BJ (cell line): ENCODE measurements at places on chromosomes 5 and 9. TPM values are rescaled to one million over a fixed set of nuclear protein-coding genes. Genes with fewer than 3 reads are reported as not detected.

DNA sequence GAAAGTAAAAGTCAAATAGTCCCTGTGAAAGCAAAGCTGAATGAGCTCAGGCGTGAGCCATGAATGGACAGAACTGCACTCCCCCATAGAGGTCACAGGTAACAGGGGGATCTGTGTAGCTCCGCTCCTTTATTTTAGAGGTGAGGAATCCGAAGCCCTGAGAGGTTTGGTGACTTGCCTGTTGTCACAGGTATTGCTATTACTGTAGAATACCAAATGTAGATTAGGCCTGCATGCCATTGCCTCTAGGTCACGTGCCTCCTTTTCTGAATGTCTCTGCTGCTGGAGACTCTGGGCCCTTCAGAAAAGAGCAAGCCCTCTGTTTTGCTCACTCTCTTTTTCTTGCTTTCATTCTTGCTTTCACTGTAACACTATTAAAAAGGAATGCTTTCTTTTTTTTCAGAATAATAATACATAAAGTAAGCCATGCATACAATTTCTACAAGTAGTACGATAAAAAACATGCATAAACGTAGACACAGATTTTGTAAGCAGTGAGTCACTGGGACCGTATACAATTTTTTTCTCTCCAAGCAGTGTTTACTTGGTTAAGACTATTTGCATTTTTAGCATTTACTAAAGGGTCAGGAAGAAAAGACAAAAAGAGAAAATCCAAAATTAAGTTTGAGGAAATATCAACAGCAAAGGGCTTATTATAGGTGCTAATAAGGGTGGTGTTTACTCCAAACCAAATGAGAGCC is 568.7 kb upstream of the ADAMTS16 start:
- DNase-seq, result no peak

DNA sequence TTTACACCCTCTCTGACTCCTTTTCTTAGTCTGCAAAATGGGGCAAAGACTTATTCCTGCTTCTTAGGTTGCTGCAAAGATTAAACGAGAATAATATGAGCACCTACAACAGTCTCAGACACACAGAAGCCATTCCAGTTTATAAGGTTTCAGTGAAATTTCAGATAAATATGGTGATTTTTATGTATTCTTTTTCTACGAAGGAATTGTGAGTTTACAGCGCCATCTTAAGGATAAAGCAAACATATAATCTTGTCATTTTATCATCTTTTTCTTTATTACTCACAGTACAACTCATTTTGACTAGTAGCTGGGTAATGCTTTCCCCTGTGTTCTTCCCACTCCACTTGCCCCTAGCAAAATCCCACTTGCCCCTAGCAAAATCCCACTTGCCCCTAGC is 29.2 kb upstream of the SMC5 start:
- DNase-seq, result no peak

GRCh38 chr9:133711428-133712220 is 26.5 kb downstream of the SARDH start:
- no peak for DNase-seq

DNA sequence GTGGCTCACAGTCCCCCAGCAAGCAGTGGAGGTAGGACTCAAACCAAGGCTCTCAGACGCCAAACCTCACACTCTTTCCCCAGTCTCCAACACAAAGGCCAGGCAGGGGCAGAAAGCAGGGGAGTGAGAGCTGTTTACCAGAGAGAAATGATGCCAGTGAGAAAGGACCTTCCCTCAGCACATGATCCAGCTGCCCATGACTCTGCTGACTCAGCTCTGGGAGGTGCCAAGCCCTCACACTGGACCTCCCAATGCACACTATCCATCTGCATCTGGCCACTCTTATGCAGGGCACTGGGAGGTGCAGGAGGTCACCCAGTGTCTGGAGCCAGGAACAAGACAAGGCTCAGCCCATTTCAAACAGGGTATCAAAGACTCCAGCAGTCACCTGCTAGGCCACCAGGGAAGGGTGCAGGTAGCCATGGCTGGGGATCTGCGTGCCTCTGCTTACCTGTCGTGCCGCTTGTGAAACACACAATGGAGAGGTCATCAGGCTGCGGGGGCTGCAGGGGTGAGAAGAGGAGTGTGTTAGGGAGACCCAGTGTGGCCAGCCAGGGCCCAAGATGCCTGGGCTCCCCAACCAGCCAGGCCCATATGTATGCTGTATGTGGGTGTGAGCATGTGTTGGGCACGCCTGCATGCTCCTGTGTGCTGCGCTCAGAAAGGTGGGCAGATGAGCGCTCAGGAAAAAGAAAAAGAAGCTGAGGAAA is 26.3 kb downstream of the ACSL6 start:
- DNase-seq, result no peak

DNA sequence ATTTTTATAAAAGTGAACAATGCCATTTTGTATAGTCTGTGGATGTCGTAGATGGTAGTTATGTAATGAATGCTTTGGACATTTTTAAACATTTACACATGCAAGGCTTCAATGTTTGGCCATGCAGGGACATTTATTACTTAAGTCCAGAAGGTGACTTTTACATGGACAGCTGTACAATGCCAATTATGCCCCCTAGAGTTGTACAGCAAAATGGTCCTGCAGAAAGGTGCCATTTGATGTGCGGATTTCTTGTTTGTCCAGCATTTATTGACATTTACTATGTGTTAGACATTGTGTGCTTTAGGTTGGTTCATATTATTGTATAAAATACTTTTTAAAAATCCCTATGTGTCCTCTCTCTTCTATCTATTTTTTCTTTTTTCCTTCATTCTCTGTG is 22.5 kb upstream of the COMMD10 start:
- no peak for DNase-seq

- DNase-seq, result peak; percentile 15
Observed at GRCh38 chr9:69223605-69224004, 49.5 kb downstream of the TJP2 start.

GRCh38 chr5:67021031-67021430 is 175.6 kb downstream of the CD180 start:
- DNase-seq, result no peak

DNA sequence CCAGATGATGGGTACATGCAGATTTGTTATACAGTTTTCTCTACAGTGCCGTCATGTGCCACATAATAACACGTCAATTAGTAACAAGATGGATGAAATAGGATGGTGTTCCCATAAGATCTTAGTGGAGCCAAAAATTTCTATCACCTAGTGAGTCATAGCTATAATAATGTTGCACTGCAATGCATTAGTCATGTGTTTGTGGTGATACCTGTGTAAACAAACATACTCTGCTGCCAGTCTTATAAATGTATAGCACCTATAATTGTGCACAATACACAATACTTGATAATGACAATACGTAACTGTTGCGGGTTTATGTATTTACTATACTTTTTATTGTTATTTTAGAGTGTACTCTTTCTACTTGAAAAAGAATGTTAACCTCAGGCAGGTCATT is 865.4 kb downstream of the MAT2B start:
- no peak for DNase-seq

GRCh38 chr5:170362102-170362501 is 27.1 kb downstream of the KCNMB1 start:
- no peak for DNase-seq

- no peak for DNase-seq
Observed at GRCh38 chr9:127473932-127474331, 22.6 kb downstream of the LRSAM1 start.

GRCh38 chr5:42423285-42424165 is at the start of gene GHR:
TSS of gene GHR (plus strand) at chr5:42423439. CDS start at chr5:42565875, 142,436 bp downstream.
- DNase-seq, result peak; percentile 43

DNA sequence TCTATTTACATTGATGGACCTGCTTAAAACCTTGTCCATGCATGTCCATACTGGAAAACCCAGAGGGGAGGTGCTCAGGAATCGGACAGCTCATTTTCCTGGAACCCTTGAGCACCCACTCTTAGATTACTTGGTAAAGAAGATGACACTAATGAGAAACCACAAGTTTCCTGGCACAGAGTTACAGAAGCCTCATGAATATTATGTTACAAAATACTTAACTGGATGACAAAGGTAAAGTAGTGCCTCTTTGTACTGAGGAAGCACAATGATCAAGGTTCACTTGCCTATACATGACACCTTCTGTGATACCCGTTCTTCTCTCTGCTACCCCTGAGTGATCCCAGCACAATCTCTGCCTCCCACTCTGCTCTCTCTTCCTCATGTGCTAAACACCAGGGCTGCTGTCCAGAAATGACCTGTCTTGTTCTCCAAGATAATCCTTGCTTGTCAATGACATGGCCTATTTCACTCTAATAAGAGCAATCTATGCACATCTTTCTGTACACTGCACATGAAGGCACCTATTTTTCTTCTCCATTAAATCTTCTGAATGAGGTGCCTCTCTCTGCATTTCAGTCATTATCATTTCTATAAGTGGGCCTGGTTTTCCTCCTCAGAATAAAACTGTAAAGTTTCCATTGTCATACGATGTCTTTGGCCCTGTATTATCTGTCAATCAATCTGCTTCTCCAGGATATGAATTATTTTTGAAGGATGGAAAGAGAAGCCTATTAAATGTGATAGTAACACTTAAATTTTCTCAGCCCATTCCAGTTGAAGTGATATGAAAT is 684.0 kb upstream of the ACO1 start:
- no peak for DNase-seq

DNA sequence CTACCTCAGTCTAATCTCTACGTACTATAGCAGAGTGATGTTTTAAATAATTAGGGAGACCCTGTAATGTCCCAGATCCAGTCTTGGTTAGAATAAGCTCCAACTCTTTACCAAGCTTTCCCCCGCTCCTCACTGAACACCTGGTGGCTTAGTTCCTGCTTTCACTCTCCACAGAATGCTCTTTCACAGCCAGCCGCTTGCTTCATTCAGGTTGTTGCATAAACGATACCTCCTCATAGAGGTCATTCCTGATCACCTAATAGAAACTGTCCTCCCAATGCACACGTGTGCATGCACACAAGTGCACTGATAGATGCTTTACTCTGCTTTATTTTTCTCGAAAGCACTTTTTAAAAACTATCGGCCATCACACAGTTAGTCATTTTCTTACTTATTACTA is 298.1 kb downstream of the TRPM3 start:
- DNase-seq, result no peak

DNA sequence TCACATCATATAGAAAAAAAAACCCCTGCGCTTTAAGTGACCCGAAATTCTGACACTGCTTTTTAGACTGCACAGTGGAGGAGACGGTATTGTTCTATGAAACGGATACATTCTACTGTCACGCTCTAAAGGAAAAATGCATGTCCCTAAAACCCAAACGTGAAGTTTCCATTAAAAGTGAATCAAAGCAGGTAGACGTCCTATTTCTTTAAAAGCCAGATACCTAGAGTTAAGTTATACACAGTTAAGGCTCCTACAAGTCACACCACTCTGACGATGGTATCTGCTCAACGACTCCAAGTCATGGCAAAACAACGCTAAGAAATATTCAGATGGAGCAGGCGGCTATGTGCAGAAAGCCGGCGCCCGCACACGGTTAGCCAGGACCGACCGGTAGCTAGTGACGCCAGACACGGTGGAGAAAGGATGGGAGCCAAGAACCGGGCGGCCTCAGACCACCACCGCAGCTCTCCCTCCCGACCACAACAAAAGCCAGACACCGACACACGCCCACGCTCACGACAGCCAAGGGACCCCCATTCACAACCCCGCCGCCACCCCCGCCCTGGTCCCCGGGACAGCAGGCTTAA is 734 bp downstream of the SKP1 start:
- no peak for DNase-seq

DNA sequence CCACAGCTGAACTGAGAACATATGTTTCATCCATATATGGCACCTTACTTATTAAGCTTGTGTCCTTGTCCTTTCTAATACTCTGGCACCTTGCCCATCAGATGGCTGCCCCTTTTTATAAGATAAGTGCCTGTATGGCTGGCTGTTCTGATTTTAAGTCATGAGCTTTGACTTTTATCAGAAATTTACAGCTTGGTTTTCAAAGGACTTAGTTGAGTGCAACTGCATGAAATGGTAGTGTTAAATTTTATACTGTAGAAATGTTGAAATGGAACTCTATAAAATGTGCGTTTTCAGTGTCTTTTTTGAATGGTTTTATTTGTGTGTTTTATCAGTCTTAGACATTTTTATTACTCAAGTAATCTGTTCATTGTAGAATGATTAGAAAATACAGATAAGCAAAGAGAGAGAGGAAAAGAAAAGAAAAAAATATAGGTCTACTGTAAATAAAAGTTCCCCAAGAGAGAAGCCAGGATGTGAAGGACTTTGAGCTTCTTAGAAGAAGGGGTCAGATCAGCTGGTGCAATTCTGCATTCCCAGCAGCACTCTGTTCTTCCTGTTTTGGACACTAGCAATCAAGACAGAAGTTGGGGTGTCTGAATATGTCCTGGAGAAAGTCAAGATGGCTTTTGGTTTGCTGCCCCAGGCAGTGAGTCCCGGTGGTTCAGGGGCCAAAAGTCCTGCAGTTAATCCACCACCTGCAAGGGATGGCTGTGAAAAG is 38.9 kb downstream of the ARHGAP26 start:
- no peak for DNase-seq

DNA sequence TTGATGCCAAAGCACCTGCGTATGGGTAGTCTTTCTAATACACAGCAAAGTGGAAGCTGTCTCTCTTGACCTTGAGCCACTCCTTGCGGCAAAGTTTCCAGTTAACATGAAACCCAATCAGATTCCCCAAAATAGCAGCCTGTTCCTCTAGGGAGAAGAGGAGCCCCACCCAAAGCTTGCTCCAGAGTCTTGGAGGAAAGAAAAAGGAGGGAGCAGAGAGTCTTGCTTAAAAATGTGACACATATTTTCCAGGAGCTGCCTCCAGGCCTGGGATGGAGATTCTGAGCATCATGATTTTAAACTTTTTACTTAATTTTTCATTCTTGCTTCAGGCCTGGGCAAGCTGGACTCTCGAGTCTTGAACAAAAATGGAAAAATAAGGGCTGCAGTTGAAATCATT is 223.5 kb upstream of the TNC start:
- DNase-seq, result no peak

DNA sequence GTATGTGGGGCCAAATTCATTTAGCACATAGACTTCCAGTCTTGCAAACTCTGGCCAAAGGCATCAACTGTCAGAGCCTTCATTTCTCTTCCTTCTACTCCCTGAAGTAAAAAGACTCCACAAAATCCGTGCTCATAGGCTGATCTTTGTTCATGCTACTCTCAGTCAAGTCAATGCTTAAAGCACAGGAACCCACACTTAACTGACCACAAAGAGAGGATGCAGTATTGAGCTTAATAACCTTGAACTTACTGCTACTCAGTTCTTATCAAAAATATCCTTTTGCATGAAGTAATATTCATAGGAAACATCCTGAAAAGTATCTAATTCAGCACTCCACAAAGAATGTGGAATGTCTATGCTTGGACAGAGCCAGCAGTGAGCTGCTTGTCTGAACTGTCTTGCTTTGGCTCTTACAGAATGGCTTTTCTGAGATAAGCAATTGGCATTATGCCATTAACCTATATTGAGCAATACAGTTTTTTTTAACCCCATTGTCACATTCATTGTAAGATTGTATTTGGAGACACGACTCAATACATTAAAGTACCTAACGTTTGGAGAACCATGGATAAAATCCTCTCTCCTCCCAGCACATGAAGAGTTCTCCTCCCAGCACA is 21.7 kb downstream of the LPAR1 start:
- DNase-seq, result no peak

Gene CMYA5
- polyA plus RNA-seq, result 1.4 and 1.5 TPM in 2 replicates

Gene NUDT12
- 3.4 and 7.7 TPM in 2 replicates for polyA plus RNA-seq

Gene DMRTA1
- polyA plus RNA-seq, result 0.01 TPM in 1 of 2 replicates, not detected in the other

Gene LECT2
- polyA plus RNA-seq, result 0.10 TPM in 1 of 2 replicates, not detected in the other

Gene GLRA1
- polyA plus RNA-seq, result not detected in 2 replicates

Gene C5orf58
- not detected in 2 replicates for polyA plus RNA-seq

Gene SOHLH1
- polyA plus RNA-seq, result not detected in 2 replicates
